Cerebellar nuclear complex (tissue), 1 donor: ENCODE measurements at places on chromosomes 4 and X.

- DNase-seq, result peak; percentile 26
These were observed 68.3 kb downstream of the FMR1NB start for GRCh38 chrX:148049441-148049840.

- no peak for DNase-seq
These were observed 545.2 kb downstream of the C4orf33 start for GRCh38 chr4:129641179-129641578.

DNA sequence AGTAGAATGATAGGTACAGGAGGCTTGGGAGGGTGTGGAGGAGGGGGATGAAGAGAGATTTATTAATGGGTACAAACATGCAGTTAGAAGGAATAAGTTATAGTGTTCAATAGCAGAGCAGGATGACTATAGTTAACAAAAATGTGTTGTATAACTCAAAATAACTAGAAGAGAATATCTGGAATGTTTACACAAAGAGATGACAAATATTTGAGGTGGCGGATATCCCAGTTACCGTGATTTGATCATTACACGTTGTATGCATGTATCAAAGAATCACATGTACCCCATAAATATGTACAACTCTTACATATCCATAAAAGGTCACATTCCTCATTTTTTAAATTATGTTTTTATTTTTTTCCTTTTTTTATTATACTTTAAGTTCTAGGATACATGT is 456.6 kb downstream of the MAGEB5 start:
- no peak for DNase-seq

DNA sequence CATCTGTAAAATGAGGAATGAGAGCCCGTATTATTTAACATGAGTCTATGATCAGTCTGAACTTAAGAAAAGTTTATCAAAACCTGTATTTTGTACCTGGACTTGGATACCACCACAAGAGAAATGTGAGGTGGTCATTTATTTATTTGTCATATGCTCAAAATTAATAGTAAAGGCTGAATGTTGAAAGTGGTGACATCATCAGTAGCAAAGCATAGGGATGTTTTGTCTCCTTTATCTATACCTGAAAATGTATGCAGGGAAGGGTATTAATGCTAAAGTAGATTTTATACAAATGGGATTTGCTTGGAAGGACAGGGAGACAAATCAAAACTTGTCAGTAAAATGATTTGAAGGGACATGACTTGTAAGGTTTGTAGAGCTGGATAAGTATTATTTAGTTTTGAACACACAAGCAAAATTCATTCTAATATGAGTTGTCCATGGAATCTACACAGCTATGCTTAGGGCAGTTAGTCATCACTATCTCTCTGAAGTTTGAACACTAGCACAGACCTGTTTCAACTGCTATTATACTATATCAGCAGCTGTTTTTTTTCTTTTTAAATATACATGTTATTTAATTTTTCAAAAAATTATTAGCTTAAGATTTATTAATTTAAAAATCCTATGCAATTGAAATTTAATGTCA is 52.4 kb upstream of the GUCY1A1 start:
- DNase-seq, result no peak

DNA sequence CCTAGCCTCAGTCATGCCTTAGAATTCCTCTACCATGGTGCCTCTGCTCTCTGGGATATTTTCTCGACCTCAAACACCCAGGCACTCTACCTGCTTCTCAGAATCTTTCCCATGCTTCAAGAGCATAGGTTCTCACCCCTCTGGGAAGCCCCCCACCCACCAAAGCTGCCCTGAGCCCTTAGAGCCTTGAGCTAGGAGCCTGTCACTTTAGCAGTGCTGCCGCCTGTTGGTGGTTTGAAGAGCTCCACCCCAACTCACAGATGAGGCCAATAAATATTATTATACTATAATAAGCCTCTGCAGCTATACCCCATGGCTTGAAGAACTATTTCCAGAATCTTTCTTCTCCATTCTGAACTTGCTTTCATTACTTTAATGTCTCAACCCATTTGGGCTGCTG is 109.7 kb downstream of the RTL5 start:
- no peak for DNase-seq

GRCh38 chr4:173499658-173500535 is 30.1 kb downstream of the HAND2 start:
- DNase-seq, result no peak
